ENCODE measurements at places on chromosomes 11 and 22. TPM values are rescaled to one million over a fixed set of nuclear protein-coding genes. Genes with fewer than 3 reads are reported as not detected.
A peak's percentile ranks its signal among the peaks of the same experiment; 100 is the strongest.

- DNase-seq, result no peak
These were observed 37.3 kb downstream of the LARGE1 start for GRCh38 chr22:33882991-33883390.

GRCh38 chr11:5250543-5251204 is 1.0 kb upstream of the HBG1 start:
- no peak for DNase-seq

GRCh38 chr22:42707496-42707895 is 13.2 kb downstream of the A4GALT start:
- no peak for DNase-seq

DNA sequence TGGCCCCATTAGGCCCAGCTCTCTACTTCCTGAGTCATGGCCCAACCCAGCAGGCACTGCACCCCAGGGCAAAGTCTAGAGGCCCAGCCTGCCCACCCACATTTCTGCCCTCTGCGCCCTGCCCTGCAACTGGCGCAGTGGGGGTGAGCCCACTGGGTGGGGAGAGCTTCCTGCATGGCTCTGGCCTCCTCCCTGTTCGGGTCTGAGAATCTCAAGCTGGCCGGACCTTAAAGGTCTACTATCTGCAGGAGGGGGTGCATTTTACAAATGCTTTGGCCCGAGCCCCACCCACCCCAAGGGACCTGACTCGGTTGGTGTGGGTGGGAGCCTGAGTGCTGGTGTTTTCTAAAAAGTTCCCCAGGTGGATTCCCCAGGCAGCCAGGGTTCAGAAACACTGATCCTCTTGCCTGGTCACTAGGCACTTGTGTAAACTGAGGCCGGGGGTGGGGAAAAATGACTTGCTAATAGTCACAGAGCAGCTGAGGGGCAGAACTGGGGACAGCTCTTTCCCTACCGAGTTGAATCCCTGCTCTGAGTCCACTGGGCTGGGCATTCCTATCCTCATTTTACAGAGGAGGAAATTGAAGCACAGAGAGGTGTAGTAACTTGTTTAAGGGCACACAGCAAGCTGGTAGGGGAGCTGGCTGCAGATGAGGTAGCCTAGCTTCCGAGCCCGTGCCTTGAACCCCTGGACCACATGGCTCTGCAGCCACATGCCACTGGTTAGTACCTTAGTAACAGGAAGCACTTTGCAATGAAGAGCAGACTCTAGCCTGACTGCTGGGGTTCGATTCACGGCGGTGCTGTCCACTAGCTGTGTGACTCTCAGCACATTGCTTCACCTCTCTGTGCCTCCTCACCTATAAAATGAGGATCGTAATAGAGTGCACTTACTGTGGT is 36.3 kb downstream of the CD82 start:
- DNase-seq, result no peak

- no peak for DNase-seq
These were observed 472 bp downstream of the UBXN1 start for GRCh38 chr11:62678433-62678769.

- DNase-seq, result peak; percentile 95
These were observed 904.5 kb upstream of the API5 start for GRCh38 chr11:42407341-42407740.

GRCh38 chr22:43883012-43883661 is 8.7 kb downstream of the PNPLA5 start:
- peak; percentile 88 for DNase-seq

DNA sequence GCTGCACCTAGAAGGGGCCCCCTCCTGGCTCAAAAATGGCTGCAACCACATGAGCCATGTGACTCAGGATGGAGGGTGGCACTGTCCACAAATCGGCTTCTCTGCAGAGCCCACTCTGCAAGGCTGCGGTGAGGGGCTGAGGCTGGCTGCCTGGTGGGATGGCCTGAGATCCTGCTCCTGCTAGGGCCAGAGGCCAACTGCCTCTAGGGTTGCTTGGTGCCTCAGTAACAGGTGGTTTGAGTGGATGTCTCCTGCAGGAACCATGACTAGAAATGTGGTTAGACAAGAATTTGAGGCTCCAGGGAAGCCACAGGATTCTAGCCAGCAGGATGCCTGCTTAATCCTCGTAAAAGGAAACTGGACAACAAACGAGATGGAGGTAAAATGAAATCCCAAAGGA is 17.1 kb downstream of the PATZ1 start:
- no peak for DNase-seq

DNA sequence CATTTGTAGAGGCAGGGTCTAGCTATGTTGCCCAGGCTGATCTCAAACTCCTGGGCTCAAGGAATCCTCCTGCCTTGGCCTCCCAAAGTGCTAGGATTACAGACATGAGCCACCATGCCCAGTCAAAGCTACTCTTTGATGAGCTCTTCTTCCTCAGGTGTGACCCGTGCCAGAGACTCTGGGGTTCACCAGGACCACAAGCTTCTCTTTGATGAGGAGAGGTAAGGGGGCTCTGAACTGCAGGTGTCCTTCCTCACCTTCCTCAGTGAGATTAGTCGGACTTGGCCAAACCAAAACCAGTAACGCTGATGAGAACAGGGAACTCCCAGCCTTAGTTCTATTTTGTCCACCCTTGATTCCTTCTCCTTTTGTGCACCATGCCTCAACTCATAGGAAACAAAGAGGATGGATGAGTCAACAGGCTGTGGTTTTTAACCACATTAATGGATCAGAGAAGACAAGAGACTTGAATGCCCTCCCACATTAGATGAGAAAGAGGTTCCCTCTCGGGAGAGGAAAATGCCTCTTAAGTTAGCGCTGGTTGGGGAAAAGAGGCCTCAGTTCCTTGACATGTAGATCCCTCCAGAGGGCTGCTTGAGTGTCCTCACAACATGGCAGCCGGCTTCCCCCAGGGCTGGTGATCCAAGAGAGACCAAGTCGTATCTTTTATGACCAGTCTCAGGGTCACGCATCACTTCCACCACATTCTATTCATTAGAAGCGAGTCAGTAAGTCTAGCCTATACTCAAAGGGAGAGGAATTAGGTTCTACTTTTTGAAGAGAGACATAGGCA is 25.7 kb upstream of the CTR9 start:
- no peak for DNase-seq

GRCh38 chr22:23745791-23746190 is 5.1 kb downstream of the ZNF70 start:
- no peak for DNase-seq

- DNase-seq, result peak; percentile 50
These were observed 12.6 kb upstream of the EIF3M start for GRCh38 chr11:32571039-32571438.

DNA sequence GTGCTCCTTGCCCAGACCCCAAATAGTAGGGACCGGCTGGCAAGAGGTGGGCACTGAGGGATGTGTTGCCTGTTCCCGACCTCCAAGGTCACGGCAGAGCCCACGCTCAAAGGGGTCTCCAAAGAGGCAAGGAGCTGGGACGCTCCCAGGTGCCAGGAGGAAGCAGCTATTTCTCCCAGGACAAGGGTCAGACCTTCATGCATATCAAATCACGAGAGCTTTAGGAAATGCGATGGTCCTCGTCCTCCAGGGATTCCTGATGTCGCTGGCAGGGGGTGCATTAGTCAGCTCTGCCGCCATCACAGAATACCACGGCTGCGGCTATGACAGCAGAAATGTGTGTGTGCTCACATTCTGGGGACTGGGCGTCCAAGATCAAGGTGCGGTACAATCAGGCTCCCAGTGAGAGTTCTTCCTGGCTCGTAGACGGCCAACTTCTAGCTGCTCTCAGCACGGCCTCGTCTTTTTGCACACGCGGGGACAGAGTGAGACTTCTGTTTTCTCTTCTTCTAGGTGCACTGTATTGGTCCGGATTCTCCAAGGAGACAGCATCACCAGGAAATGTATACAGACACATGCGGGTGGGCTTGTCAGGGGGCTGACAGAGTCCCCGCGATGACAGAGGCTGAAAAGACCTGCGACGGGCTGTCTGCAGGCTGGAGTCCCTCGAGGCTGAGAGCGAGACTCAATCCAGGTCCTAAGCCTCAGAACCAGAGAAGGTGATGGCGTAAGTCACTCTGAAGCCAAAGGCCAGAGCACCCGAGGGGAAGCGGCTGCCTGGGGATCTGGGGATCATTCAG is 81.6 kb downstream of the SHANK2 start:
- DNase-seq, result no peak

GRCh38 chr11:46729110-46730027 is 10.4 kb downstream of the F2 start:
- DNase-seq, result no peak

GRCh38 chr11:28464252-28464867 is 356.2 kb downstream of the METTL15 start:
- DNase-seq, result no peak

- DNase-seq, result peak; percentile 23
These were observed 41.0 kb upstream of the TH start for GRCh38 chr11:2212411-2213251.

DNA sequence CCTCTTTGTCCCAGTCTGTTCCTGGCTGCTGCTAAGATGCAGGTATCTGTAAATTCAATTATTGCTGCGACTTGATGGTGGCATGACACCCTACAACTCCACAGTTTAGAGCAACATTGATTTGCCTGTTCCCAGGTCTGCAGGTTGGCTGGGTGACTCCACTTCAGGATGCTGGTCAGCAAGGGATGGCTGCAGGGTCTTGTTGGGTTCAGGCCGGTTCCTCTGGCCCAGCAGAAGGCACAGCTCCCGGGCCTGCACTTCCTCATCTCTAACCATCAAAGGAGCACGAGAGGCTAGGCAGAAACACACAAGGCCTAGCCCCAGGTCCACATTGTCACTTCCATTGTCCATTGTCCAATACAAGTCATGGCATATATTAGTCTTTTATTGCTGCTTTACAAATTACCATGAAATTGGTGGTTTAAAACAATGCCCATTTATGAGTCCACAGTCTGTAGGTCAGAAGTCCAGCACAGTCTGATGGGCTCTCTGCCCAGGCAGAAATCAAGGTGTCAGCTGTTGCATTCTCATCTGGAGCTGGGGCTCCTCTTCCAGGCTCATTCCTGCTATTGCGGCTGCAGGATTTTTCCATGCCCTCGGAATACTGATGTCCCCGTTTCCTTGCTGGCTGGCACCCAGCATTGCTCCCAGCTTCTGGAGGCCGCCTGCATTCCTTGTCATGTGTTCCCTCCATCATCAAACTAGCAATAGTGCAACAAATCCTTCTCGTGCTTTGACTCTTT is 96.6 kb upstream of the LMO1 start:
- DNase-seq, result no peak

DNA sequence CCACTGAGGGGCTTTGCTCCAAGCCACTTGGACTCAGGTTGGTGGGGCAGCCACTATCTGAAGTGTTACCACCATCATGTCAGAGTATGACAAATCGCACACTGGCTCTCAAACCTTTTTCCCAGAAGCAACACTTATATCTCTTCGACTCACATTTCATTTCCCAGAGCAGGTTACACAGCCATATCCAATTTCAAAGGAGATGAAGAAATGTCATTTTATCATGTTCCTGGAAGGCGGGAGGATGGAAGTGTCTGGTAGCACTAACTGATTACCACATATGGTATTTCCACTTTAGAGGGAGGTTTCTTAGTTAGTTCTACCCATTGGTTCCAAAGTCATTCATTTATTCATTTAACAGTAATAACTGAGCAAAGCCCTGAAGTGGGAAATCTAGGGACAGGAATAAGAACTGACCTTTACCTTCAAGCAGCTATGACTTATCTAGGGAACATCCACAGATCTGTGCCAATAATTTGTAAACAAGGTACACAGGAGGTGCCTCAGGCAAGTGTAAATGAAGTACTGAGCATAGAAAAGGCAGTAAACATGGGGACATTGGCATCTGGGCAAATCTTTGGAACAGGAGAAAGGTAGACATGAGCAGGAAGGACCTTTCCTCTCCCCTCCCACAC is 54.9 kb upstream of the LRRC55 start:
- DNase-seq, result no peak

- DNase-seq, result no peak
These were observed 28.0 kb downstream of the ARHGAP1 start for GRCh38 chr11:46672381-46672839.

DNA sequence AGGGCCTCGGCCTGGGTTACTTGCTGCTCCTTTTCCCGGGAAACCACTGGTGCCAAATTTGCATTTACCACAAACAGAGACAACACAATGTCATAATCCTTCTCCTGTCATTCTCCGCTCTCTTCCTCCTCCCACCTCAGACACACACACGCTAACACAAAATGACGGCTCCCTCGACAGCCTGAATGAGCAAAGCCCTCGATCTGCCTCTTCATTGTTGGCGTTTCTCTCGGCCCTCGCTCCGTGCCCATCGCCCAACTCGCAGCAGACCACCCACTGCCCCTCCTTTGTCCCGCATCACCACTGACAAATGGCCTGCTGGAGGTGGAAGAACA is 12.5 kb upstream of the TCF20 start:
- DNase-seq, result no peak

DNA sequence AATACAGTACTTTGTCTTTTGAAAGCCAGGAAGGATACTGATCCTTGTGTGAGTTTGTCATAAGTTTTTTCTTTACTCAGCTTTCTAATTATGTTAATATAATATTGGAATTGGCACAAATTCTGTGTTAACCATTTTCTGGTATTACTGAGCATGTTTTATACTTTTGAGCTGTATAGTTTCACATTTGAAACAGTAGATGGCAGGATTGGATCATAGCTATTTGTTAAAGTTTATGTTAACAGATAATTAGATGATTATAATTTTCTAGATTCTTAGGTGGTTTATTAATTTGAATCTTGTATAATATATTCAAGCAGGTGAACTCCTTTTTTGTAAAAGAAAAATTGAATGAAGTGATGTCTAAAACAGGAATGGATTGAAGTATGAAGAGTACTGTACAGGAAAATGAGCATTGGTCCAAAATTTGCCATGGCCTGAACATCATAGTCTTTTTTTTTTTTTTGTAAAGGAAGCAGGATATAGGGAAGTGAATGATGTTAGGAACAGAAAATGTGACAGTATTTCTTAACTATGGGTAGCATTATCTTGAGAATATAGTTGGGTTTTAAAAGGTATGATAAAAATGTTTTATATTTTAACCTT is 102.0 kb downstream of the CYP2R1 start:
- no peak for DNase-seq

GRCh38 chr22:20036084-20036482 is 15.2 kb downstream of the TANGO2 start:
- DNase-seq, result no peak

- peak; percentile 46 for DNase-seq
These were observed 141.2 kb downstream of the MIAT start for GRCh38 chr22:26798462-26799065.

- DNase-seq, result no peak
These were observed 324.2 kb downstream of the MIAT start for GRCh38 chr22:26981541-26981940.

Gene FCHSD2
- 19.2 TPM for total RNA-seq

Gene C11orf87
- 0.11 TPM for total RNA-seq

Gene CLCF1
- total RNA-seq, result 2.1 TPM

Gene C11orf86
- not detected for total RNA-seq

Gene SLN
- total RNA-seq, result not detected

Gene ALDH3B1
- not detected for total RNA-seq

Gene RPS19BP1
- total RNA-seq, result 72.2 TPM

Gene SLC22A6
- total RNA-seq, result not detected

Gene YPEL1
- 5.4 TPM for total RNA-seq

Gene OSBP2
- 3.6 TPM for total RNA-seq

Gene TMEM184B
- 58.5 TPM for total RNA-seq

All from H9 (cell line).